Urothelium cell line (cell line): ENCODE measurements at places on chromosomes 1 and 21.

DNA sequence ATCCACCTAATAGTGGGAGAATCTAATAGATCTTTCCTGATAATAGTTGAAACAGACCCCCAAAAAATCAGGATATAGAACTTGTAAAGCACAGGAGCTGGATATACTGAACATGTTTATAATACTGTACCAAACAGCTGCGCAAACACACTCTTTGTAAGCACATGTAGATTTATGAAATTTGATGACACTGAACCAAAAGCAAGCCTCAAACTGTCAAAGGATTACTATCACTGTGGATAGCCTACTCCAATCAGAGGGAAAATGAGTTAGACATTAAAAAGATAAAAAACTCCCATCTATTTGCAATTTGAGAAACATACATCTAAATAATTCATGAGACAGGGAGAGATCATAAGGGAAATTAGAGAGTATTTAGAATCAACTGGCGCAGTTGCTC lies 26.1 kb downstream of the RCAN3 start:
- DNase-seq = no peak

DNA sequence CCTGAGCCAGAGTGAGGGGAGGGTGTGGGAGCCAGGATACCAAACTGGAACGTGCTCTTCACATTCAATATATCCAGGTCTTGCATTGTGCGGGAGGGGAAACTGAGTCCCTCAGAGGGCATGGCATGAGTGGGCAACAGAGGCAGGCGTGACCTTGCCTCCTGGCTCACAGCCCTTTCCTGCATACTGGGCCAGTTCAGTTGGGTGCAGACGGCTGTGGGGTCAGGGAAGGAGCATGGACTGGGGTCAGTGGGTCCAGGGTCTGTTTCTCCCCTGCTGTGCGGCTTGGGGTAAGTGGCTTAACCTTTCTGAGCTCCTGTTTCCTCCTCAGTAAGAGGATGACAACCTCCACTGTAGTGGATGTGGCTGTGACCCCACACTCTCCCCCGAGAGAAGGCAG lies 16.6 kb downstream of the SERINC2 start:
- DNase-seq = no peak

DNA sequence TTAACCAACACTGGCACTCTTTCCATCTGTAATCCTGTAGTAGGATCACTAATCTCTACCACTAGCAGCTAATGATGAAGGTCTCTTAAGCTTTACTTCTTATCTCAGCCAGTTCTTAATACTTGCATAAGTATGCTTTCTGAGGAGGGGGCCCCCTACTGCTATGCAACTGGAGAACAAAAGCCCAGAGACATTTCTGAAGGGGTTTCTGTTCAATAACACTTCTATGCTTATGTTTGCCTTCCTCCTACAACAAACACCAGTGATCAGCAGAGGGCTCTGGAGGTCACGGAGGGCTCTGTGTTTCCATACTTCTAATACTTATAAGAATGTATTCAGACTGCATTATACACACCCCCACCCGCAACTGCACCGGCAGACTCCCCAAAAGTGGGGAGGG lies 215.8 kb downstream of the BARHL2 start:
- no peak for DNase-seq

DNA sequence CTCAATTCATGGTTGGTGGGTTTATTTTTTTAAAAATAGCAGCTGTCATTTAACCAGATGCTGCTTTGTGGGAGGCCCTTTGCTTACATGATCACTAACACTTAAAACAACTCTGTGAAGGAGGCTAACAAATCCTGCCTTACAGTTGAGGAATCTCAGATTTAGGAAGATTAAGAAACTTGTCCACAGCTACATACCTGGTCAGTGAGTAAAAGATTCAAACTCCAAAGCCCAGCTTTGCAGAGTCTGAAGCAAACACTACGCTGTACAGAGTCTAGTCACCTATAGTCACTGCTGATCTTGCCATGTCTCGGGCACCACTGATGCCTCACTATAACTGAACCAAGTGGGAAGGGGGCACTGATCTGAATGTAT lies 535.4 kb downstream of the SMYD3 start:
- DNase-seq = no peak

DNA sequence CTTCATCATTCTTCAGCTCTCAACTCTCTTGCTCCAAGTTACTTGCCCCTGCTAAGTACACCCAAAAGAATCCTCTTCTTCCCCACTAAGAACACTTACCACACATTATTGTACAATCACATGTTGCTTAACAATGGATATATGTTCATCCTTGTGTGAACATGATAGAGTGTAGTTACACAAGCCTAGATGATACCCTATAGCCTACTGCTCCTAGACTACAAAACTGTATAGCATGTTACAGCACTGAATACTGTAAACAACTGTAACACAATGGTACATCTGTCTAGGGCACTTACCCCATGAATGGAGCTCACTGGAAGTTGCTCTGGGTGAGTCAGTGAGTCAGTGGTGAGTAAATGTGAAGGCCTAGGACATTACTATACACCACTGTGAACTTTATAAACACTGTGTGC lies 77.4 kb downstream of the RERE start:
- no peak for DNase-seq

GRCh38 chr1:169874229-169874628 lies 19.5 kb downstream of the SCYL3 start:
- DNase-seq = no peak

- DNase-seq = no peak
Observed at GRCh38 chr1:54296666-54297065, 96.7 kb downstream of the MRPL37 start.

GRCh38 chr1:10449751-10450150 lies at the start of gene CORT:
CORT (plus strand) TSS chr1:10450031; CDS start chr1:10450224, 193 bp downstream.
- no peak for DNase-seq

GRCh38 chr21:43864962-43865539 lies at the start of gene AGPAT3:
AGPAT3 (plus strand) TSS chr21:43865223; CDS start chr21:43959682, 94,459 bp downstream.
- DNase-seq = no peak

GRCh38 chr1:221756830-221757551 lies 15.1 kb upstream of the DUSP10 start:
- DNase-seq = no peak

DNA sequence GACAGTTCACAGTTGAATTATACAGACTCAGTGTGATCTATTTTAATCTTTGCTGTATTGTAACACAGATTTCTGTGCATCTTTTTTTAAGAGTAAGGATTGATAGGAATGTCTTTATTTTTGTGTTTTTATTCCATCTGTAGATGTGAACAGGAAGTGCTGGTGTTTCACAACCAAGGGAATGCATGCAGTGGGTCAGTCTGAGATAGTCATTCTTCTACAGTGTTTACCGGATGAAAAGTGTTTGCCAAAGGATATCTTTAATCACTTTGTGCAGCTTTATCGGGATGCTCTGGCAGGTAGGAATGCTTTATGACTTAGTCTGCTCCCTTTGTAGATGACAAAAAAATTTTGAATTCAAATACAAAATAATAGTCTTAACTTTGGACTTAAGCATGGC lies 84.5 kb downstream of the CC2D1B start:
- DNase-seq = no peak

- no peak for DNase-seq
Observed at GRCh38 chr1:197150336-197151005, 4.0 kb upstream of the ASPM start.

DNA sequence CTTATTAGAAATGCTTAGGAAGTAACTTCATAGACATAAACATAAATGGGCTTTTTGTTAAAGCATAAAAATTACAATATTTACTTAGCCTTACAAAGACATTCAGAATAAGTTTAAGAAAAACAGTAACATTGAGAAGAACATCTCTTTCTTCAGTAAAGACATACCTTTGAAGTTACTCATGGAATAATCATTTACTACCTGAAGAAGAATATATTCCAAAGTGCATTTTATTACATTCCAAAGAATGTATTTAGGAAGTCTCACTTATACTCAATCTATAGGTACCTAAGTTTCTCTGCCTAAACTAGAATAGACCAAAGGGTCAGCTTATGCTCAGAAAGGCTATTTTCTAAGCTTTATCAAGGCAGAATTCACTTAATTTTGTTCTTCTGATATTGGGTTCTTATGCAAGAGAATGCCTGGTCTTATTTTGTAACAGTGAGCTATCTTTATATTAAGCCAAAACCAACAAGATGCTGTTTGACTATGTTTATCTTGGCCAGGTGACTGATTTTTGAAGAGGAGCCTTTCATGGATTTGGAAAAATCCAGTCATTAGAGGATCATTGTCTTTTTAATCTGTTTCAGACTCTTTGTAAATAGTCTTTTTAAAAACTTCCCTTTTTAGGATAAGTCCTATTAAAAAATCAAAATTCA lies 110.1 kb downstream of the OLFML2B start:
- no peak for DNase-seq

GRCh38 chr1:152053375-152053774 lies 16.6 kb upstream of the S100A11 start:
- DNase-seq = no peak

- no peak for DNase-seq
Observed at GRCh38 chr1:41847733-41848132, 71.0 kb downstream of the HIVEP3 start.

DNA sequence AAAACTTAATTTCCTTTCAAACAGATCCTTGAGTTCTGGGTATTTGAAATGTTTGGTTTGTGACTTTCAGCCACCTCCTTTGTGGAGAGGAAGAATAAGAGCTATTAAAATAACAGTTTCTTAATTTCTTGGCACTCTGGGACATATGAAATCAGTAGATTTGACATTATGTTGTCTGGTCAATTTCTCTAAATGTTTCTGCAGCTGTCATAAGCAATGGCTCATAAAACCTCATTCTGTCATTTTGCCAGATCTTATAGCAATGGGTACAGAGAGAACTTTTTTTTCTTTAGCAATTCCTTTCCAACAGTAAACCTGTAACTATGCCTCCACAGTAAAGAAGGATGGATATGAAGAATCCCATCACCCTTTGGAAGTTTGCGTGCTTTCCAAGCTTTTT lies 52.6 kb downstream of the LAMC1 start:
- no peak for DNase-seq

DNA sequence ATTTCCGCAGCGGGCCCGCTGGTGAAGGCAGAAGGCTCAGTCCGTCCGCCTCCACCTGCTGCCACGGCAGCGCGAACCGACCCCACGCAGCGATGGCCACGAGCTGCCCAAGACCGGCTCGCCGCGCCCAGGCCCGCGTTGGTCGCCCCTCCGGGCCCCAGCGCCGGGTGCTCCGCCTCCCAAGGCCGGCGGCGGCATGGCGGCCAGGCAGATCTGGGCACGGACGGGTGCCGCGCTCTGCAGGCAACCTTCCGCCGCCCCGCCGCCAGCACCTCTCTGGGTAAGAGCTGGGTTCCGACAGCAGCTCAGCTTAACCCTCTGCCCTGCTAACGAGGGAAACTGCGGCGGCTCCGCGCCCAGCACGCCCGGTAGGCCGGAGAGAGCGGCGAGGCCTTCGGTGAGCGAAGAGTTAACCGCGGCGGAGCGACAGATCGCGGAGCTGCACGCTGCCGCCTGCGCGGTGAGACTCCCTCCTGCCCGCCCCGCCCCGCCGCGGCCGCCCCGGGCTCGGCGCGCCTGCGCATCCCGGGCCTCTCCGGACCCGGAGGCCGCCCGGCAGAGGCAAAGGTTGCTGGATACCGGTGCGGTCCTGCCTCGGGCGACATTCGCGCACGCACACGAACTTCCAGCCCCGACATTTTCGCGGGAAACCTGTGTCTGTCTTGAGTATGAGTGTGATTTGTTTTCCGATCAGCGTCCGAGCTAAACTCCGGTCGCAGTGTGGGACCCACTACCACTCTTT lies at the start of gene C1orf53:
Gene C1orf53, plus strand, starts transcription at position 177 of the 742 bp plus-strand sequence. Its CDS starts 20 bp downstream, at position 197.
- peak; percentile 96 for DNase-seq

DNA sequence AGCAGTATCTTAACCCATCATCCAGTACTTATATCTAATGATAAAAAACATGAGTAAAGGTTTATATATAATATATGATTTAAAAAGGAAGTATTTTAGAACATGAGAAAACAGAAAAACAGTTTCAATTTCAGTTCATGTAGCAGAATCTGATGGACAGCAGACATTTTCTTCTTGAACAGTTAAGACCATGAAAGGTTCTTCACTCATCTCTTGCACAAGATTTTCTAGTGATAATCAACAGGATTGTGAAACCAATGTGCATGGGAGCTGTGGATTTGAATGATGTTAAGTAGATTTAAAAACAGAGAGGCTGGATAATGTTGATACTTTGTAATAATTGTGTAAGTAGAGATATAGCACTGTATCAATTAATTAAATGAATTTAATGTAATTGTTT lies 1297.6 kb downstream of the BRINP3 start:
- no peak for DNase-seq

DNA sequence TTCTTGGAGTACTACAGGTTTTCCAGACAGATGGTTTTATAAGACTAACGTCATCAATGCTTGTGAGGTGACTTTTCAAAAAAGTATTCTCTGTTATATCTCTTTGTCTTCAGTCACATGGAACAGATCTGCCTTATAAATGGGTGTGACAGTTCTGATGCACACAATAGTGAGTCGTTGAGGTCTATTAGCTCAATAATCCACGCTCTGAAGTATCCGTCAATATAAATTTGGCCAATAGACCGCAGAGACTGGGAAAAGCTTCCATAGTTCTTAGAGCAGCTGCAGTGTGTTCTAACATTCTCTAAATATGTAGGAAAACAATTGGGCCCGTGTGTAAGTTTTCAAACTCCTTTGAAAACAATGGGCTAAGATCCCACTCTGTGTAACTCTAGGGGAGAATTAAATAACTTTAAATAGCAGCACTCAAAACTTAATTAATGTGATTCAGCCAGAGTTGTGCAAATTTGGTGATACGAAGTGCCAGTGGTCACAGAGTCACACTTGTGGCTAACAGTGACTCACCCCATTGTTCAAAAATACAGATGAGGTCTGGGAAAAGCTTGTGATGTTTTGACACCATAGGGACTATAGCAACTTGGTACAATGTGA lies 316.0 kb downstream of the LMO4 start:
- peak; percentile 27 for DNase-seq

DNA sequence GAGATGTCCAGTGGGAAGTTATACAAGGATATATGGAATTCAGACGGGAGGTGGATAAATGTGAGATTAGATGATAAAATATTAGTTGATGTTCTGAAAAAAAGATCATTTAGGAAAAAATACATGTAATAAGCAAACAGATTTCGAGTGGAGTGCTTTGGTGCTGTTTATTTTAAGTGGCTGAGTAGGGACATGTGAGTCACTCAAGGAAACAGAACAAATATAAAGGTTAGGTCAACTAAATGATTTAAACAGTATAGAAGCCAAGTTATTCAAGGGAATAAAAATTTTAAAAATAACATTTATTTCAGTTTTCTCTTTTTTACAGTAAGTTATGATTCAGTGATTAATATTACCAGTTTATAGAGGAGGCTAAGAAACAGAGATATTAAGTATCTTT lies 1046.7 kb upstream of the B3GALT2 start:
- DNase-seq = no peak

DNA sequence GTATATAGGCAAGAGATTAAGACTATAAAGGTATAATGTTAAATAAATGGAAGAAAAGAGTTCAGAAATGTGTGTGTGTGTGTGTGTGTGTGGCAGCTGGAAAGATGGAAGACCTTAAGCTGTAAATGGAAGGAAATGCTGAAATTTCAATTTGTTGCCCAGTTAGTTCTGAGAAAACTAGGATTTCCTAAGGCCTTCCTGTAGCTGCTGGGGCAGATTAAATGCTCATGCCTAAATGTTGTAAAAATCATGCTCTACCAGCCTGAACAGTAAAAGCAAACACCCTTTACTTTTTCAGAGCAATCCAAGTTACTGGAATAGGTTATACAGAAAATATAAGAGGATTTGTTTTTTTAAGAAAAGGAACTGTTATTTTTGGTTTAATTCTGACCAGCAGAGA lies 8.3 kb downstream of the ADCY10 start:
- DNase-seq = no peak

GRCh38 chr21:39663066-39663465 lies 50.3 kb downstream of the B3GALT5 start:
- no peak for DNase-seq
